ENCODE measurements at places on chromosomes 13 and 19.

GRCh38 chr13:113420833-113421600 lies 32.3 kb downstream of the ADPRHL1 start:
- no peak for DNase-seq

DNA sequence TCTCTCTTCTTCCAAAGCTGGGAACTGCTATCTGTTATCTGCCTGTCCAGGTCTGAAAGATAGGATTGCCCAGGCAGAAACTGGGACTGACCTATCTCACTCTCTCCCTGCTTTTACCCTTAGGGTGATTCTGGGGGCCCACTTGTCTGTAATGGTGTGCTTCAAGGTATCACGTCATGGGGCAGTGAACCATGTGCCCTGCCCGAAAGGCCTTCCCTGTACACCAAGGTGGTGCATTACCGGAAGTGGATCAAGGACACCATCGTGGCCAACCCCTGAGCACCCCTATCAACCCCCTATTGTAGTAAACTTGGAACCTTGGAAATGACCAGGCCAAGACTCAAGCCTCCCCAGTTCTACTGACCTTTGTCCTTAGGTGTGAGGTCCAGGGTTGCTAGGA lies 5.1 kb downstream of the KLK3 start:
- no peak for DNase-seq

- no peak for DNase-seq
Measured at GRCh38 chr13:99215184-99215830, 14.7 kb downstream of the UBAC2 start.

- no peak for DNase-seq
Measured at GRCh38 chr13:44111701-44112100, 232.0 kb downstream of the LACC1 start.

GRCh38 chr19:42176649-42176989 lies 40.9 kb downstream of the DEDD2 start:
- no peak for DNase-seq

GRCh38 chr13:112756967-112757758 lies 67.3 kb downstream of the ATP11A start:
- no peak for DNase-seq

DNA sequence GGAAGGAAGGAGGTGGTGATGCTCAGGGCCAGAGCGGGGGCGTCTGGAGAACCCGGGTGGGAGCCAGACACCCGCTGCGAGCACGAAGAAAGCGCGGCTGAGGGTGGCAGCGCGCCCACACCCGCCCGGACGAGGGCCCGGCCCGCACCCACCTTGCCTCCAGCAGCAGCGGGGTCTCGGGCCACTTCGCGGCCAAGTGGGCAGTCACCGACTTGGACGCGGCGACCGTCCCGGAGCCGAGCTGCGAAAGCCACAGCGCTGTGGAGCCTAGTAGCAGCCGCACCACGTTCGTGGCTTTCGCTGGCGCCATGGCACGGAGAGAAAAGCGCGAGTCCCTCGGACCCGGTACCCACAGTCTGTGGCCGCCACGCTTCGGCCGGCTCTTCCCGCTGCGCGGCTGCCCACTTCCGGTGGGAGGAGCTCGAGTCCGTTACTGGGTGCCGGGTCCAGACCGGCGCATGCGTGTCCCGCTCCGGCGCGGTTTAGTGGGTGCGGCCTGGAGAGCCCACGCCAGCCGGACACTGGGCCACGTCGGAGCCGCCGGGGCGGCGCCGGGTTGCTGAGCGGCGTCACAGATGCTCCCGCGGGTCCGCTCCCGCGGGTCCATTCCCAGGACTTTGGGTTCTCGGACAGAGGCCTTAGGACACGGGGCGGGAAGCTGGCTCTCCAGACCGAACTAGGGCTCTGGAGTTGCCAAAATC lies at the start of gene UGGT2:
TSS of gene UGGT2 (minus strand) at position 399 of the 701 bp plus-strand sequence. CDS start at position 310, 89 bp downstream.
- DNase-seq = peak; percentile 47
